ENCODE measurements at places on chromosomes 4 and X.

GRCh38 chr4:86895692-86896488 lies 3.7 kb upstream of the C4orf36 start:
- peak; percentile 46 for DNase-seq

DNA sequence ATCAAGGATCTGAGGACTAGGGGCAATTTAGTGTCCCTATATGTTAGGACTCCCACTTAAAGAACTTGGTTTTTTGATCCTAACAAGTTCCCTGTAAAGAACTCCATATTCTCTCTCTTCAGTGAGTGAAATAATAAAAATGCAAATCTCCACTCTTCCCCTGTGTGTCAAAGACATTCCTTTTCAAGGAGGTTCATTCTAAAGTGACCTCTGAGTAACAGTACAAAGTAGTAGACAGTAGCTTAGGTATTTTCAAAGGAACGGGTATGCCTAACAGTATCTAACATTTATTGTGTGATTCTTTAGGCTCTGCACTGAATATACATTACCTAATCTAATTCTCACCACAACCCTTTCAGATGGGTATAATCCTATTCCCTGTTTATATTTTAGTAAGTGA lies 58.4 kb upstream of the SCOC start:
- DNase-seq, result no peak

DNA sequence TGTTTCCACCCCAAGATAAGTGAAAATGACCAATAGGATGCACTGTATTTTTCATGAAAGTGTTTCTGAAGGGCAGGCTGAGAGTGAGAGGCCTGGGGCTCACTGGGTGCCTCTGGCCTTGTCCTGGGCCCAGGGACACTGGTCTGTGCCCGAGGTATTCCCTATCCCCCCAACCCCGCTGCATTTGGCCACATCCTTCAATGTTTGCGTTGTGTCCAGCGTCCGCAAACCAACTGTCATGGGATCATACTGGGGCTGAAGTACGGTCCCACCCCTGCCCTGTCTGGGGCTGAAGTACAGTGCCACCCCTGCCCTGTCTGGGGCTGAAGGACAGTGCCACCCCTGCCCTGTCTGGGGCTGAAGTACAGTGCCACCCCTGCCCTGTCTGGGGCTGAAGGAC lies 22.0 kb upstream of the MSANTD1 start:
- no peak for DNase-seq

- no peak for DNase-seq
Observed at GRCh38 chr4:87932718-87933141, 42.8 kb upstream of the SPP1 start.

DNA sequence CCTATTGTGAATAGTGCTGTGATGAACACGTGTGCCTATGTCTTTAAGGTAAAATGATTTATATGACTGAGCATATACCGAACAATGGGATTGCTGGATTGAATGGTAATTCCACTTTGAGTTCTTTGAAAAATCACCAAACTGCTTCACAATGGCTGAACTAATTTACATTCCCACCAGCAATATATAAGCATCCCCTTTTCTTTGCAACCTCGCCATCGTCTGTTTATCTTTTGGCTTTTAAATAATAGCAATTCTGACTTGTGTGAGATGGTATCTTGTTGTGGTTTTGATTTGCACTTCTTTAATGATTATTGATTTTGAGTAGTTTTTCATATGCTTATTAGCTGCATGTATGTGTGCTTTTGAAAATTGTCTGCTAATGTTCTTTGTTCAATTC lies 31.8 kb upstream of the UGT2A1 start:
- DNase-seq, result no peak

DNA sequence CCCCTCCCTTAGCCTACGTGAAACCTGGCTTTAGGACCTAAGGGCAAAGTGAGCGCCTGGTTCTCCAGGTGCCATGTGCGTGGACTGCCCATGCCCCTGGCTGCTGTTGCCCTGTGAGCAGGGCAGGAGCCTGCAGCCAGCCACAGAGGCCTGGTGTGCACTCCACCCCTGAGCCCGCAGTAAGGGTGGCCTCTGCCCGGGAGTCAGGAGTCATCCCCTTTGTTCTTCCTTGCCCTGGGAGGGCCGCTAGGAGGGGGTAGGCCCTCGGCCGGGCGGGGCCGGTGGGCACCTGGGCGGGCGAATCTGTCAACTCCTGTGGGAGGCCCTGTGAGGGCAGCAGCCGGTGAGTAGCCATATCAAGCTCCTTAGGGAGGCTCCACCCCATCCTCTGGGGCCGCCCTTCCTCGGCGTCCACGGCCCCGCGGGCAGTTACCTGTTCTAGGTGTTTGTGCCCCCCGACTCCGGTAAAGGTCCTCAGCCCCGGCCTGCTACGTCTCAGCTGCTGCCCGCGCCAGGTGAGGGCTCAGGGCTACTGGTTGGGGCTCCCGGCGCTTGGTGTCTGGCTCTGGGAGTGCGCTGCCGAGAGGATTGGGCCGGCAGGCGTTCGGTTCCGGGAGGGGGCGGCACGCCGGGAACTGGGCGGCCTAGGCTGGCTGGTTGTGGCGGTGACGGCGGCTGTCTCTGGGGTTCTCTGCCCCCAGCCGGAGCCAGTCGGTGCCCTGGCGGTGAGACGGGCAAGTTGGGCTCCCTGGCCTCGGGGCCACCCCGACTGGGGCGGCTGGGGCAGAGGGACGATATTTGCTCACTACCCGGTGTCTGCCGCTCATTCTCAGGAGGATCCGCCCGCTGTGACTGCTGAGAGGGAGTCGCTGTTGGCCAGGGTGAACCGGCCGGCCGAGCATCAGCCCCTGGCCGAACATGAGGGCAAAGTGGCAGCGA lies 1060.2 kb downstream of the TECRL start:
- no peak for DNase-seq

- DNase-seq, result no peak
Observed at GRCh38 chr4:140971077-140971792, 162.0 kb downstream of the RNF150 start.

DNA sequence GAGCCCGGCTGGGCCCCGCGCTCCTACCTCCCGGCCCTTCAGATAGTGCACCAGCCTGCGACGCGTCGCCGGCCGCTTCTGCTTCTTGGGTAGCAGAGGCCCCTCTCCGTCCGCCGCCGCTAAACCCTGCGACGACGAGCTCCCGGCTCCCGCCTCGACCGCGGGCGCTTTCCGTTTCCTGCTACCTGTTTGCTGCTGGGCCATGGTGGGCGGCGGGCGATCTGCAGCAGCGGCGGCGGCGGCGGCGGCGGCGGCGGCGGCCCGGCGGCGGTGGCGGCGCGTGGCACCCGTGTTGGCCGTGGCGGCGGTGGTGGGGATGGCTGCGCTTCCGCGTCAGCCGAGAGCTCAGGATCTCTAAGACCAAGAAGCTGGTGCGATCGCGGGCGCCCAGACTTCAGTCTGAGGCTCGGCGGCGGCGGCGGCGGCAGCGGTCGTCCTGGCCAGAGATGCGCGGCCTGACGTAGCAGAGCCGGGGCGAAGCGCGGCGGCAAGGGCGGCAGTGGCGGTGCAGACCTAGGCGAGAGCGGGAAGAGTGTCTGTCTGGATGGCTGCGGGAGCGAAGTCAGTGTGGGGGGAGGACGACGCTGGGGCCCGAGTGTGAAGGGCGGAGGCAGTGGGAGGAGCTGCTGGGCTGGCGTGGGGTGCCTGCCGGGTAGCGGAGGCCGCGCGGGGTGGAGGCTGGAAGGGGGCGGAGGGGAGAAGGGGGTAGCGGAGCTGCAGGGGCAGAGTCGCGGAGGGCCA lies at the start of gene DCAF12L2:
TSS of gene DCAF12L2 (minus strand) at position 569 of the 741 bp plus-strand sequence. CDS start at position 204, 365 bp downstream.
- peak; percentile 31 for DNase-seq

GRCh38 chrX:135923353-135923752 lies 29.8 kb downstream of the SAGE1 start:
- DNase-seq, result no peak

- DNase-seq, result no peak
Observed at GRCh38 chr4:74283614-74284013, 24.7 kb upstream of the EPGN start.

DNA sequence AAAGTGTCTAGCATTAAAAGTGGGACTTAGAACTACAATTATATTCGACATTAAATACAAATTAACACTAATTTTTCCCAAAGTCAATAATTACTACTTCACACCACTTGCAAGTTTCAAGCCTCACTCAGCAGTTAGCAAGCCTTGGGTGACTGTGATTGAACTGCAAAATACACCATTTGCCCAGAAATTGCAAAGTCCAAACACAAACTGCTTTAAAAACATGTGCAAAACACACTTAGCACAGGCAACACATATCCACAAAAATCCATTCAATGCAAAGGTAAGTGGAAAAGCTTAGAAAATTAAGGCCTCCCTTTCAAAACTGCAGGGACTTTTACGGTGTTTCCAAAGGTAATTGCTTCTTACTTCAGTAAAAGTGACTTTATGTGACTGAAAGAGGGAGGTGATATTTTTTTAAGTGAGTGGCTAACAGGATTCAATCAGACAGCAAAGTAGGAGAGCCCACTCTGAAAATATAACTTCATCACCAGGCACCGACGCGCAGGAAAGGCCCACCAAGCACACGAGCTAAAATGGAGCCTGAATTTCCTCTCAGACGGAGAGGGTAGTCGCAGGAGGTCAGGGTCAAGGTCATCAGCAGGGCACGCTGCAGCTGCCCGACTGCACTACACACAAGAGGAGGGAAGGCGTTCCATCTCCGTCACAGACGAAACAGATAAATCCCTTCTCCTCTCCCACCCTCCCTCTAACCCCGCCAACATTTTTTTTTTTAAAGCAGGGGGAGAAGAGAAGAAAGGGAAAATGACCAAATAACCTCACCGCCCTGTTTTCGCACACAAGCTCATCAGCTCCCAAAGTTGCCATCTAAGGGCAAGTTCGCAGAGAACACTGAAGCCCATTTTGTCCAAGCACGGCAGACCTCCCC lies 3.1 kb downstream of the ZNF827 start:
- DNase-seq, result peak; percentile 63

DNA sequence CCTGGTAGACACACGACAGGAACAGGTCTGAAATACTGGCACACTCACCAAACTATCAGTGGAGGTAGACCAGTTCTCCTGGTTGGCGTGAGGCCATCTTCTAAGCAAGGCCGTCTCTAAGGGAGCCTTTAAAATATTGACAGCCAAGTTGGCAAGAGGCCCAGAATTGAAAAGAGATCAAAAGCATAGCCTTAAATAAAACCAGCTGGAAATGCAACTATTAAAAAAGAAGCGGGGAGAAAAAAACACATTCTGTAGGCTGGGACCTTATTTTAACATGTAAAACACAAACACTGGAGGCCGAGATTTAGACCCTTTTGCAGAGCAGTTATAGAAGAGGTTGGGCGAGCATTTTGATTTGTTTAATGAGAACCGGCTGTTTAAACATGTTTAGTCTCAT lies 233.0 kb upstream of the CLNK start:
- no peak for DNase-seq

- DNase-seq, result no peak
Observed at GRCh38 chrX:134990475-134990800, 353 bp upstream of the SMIM10 start.

DNA sequence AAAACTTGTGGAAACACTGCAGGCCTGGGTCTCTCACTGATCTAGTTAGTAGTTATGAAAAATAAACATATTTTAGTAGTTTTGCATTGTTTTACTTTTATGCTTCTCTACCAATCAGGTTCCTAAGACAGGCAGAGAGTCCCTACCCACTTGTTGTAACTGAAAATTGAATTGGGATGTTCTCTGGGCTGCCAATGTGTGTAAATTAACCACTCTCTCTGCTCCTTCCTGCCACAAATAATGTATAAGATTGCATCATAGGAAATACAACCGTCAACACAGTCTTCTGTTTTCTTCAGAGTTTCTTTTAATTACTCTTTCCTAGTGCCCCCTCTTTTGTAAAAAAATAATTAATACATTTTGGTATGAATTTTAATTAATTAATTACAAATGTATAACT lies 677.3 kb downstream of the FSTL5 start:
- DNase-seq, result no peak

DNA sequence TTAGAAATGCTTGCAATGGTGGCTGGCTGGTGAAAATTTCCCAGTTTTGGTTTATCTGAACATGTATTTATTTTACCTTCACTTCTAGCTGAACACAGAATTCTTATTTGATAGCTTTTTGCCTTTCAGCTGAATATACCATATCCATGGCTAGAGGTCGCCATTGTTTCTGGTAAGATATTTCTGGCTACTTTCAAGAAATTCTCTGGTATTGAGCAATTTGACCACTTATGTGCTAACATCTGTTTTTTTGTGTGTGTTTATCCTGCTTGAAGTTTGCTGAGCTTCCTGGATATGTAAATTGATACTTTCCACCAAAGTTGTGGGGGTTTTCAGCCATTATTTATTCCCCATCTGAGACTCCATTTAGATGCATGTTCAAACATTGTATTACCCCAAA lies 75.4 kb downstream of the FBXW7 start:
- no peak for DNase-seq

DNA sequence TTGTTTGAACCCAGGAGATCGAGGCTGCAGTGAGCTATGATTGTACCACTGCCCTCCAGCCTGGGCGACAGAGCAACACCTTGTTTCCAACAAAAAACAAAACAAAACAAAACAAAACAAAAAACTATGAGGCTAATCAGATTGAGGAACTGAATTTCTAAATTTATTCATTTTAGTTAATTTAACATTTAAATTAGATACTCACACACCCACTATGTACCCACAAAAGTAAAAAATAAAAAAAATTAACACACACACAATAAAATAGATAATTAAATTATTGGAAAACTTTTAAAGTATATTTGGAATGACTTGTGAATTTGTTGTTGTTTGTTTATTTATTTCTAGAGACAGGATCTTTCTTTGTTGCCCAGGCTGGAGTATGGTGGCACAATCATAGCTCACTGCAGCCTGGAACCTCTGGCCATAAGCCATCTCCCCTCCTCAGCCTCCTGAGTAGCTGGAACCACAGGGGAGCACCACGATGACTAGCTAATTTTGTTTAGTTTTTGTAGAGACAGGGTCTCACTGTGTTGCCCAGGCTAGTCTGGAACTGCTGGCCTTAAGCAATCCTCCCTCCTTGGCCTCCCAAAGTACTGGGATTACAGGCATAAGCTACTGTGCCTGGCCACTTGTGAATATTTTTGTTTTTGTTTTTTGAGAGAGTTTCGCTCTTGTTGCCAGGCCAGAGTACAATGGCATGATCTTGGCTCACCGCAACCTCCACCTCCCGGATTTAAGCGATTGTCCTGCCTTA lies 9.8 kb upstream of the ZNF157 start:
- DNase-seq, result no peak

GRCh38 chrX:70289168-70289792 lies 447 bp downstream of the PDZD11 start:
- DNase-seq, result no peak
